ENCODE measurements at places on chromosomes 1 and 21. TPM values are rescaled to one million over a fixed set of nuclear protein-coding genes. Genes with fewer than 3 reads are reported as not detected.

The SIM2 gene
- total RNA-seq: 6.7 TPM

The PLA2G5 gene
- total RNA-seq: not detected

The RBM8A gene
- total RNA-seq: 222 TPM

The OR6N2 gene
- not detected for total RNA-seq

The USP33 gene
- total RNA-seq: 14.0 TPM

The SNAP47 gene
- total RNA-seq: 28.4 TPM

The F5 gene
- 0.08 TPM for total RNA-seq

The UCK2 gene
- total RNA-seq: 119 TPM

The GPR153 gene
- 4.1 TPM for total RNA-seq

The TMPRSS2 gene
- total RNA-seq: 0.09 TPM

The NASP gene
- total RNA-seq: 153 TPM

The LTN1 gene
- total RNA-seq: 6.2 TPM

The KLHL17 gene
- 11.1 TPM for total RNA-seq

The RAVER2 gene
- 5.1 TPM for total RNA-seq

All from A549 treated with Hydrocortisone at 1 μM for 4 hours (cell line).